ENCODE measurements at places on chromosomes 1 and 21.

DNA sequence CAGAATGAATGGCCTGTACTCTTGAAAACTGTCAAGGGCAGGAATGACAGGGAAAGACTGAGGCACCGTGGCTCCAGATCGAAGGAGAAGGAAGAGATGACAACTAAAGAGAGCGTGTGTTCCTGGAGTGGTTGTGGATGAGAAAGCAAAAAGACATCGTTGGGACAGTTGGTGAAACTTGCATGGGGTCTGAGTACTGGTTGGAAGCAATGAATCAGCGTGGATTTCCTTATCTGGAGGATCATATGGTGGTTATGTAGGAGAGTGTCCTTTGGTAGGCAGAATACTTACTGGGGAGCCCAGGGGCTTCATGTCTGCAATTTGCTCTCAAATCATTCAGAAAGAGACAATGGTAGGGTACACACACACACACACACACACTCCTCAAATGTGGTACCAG, 13.9 kb downstream of the LEMD1 start:
- DNase-seq = no peak

GRCh38 chr1:181033799-181034451, at the start of gene MR1:
TSS of gene MR1 (plus strand) at chr1:181033983. CDS start at chr1:181034008, 25 bp downstream.
- no peak for DNase-seq

DNA sequence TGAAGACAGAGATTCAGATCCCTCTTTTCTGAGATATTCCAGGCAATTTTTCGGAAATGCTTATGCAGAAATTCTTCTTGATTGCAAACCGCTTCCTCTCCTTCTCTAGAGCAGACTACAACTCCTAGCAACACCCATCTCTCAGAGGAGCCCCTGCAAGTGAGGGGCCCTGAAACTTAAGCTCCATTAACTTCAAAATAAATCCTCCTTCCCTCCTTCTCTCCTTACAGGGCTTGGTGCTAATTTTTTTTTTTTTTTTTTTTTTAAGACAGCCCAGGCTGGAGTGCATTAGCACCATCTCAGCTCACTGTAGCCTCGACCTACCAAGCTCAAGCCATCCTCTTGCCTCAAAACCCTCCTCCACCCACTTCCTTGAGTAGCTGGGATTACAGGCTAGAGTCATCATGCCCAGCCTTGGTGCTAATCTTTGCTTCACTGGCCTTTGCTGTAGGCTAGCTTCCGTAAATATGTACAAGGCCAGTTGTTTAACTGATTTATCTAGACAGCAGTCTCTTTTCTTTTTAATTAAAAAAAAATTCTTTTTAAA, 30.2 kb upstream of the SFPQ start:
- no peak for DNase-seq

GRCh38 chr1:209229494-209230061, 353.9 kb upstream of the CAMK1G start:
- DNase-seq = no peak

DNA sequence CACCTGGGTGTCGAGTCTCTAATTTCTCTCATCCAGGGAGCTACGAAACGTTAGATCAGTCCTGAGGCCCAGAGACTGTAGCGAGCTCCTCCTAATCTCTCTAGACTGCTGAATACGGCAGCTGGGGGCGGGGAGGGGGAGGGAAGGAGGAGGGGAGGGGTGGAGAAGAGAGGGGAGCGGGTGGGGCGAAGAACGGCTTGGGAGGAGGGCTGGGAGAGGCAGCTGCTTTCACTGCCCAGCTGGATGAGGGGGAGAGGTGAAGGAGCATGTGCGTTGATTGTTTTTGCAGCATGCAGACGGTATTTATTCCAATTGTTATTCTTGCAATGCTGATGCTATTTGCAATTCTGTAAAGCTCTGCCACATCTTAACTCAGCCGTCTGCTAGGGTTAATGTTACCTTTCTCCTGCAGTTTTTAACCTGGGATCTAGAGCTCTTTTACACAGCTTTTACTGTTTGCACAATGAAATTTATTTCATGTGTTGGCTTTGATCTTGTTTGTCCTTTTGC, 790 bp downstream of the DNAJC6 start:
- no peak for DNase-seq

- DNase-seq = no peak
Observed at GRCh38 chr21:45021428-45022347, 52.7 kb upstream of the ADARB1 start.

- DNase-seq = no peak
Observed at GRCh38 chr1:30290581-30290980, 432.8 kb downstream of the MATN1 start.

DNA sequence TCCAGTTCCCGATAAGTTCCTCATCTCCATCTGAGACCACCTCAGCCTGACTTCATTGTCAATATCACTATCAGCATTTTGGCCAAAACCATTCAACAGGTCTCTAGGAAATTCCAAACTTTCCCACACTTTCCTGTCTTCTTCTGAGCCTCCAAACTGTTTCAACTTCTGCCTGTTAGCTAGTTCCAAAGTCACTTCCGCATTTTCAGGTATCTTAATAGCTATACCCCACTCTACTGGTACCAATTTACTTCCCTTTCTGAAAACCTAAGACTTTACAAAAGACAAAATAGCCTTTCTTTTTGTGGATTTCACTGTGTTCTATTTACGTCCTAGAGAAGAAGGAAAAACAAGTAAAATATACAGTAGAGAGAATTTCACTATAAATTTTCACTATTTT, 147.0 kb upstream of the FMN2 start:
- no peak for DNase-seq

- no peak for DNase-seq
Observed at GRCh38 chr1:211616231-211616964, 37.4 kb upstream of the SLC30A1 start.

DNA sequence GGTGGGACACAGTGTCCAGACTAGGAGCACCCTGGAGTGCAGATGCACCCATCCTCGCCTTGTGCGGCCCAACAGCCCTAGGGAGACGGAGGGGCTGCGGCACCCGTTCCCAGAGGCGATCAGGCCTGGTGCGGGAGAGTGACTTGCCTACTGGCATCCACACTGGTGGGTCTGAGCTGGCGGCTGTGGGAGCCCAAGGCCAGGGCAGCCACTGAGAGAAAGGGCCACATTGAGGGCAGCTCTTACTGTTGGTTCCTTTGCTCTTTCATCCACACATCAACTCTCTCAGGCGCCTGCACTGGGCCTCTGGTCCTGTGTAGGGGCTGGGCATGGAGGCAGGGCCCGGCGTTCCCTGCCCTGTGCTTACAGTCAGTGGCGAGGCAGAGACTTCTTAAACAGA, 8.6 kb downstream of the PODN start:
- no peak for DNase-seq

- no peak for DNase-seq
Observed at GRCh38 chr1:241485554-241485992, 34.0 kb downstream of the FH start.

- no peak for DNase-seq
Observed at GRCh38 chr1:175591083-175591743, 152.2 kb downstream of the TNR start.

GRCh38 chr1:20209471-20209870, 23.2 kb upstream of the PLA2G2C start:
- no peak for DNase-seq

- no peak for DNase-seq
Observed at GRCh38 chr1:44621841-44622286, 52.4 kb downstream of the TMEM53 start.

DNA sequence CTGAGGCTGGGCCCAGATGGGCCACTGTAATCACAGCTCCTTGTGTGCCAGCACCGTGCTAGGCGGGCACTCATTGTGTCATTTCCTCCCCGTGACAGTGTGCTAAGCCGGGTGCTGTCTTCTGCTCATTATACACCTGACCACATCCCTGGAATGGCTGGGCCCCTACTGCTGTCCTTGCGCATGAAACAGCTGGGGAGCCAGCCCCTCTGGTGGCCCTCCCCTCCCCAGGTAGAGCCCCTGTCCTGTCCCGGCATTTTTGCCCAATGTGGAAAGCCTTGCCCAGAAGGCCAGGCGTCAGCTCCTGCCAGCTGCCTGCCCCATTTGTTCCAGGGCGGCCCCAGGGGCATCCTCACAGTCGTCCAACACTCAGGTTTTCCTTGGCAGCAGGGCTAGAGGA, 107.4 kb upstream of the CASZ1 start:
- DNase-seq = no peak

GRCh38 chr1:208431721-208432120, 187.5 kb upstream of the PLXNA2 start:
- DNase-seq = no peak

DNA sequence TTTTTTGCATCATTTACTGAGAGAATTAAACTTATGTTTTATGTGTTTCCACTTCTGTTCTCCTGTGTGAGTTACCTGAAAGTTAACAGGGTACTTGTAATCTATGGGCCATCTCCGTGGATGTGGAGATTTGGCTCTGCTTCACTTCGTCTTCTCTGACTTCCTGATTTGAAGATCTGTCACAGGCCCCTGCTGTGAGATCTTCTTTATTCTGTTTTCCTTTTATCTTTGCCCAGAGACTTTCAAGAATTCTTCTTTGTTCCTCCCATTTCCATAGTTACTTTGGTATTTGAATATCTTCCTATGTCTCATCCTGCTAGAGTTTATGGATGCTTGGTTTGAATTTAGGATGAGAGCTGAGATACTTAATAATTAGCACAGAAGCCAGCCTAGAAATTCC, 35.4 kb upstream of the PKN2 start:
- no peak for DNase-seq

DNA sequence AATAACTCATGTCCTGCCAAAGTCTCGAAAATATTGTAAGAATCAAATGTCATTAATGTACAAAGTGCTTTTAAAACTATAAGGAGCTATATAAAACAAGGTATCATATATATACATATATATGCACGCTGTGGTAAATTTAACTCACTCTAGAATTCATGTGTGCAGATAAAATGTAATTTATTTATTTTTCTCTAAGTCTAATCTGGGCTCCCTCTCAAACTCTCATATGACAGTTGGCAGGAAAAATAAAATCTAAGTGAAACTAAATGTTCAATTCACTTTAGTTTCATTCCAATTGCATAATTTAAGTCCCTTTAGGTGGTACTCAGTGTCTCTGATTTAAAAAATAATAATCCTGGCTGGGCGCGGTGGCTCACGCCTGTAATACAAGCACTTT, 372.0 kb upstream of the DAB1 start:
- DNase-seq = no peak

- no peak for DNase-seq
Observed at GRCh38 chr1:14334336-14335176, 263.9 kb upstream of the KAZN start.

DNA sequence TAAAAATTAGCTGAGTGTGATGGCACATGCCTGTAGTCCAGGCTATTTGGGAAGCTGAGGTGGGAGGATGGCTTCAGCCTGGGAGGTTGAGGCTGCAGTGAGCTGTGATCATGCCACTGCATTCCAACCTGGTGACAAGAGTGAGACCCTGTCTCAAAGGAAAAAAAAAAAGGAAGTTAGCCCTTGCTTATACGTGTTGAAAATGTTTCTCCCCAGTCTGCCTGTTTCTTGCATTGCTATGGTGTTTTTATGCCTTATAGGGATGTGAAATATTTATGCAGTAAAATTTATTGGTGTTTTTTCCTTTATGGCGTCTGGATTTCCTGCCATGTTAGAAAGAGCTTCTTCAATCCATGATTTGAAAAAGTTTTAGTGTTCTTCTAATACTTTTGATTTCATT, 3.6 kb upstream of the RERE start:
- DNase-seq = no peak

- no peak for DNase-seq
Observed at GRCh38 chr1:208232662-208233038, 11.5 kb downstream of the PLXNA2 start.

- DNase-seq = no peak
Observed at GRCh38 chr1:212685429-212685828, 14.2 kb downstream of the BATF3 start.

DNA sequence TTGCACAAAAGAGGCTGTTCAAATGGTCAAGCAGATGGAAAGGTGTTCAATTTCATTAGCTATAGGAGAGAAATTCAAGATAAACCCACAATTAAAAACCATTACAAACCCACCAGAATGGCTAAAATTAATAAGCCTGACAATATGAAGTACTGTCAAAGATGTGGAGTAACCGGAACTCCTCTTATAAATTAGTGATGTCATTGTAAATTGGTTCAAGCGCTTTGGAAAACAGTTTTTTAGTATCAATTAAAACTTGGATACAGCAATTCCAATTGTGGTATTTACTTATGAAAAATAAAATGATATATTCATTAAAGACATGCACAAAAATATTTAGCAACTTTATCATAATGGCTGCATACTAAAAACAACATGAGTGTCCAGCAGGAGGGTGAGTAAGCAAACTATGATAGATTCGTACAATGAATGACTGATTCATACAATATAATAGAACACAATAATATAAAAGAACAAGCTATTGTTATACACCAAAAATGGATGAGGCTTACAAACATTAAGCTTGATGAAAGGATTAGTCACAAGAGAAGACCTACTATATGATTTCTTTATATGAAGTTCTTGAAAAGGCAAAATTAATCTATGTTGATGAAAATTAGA, 38.4 kb upstream of the FGGY start:
- no peak for DNase-seq

DNA sequence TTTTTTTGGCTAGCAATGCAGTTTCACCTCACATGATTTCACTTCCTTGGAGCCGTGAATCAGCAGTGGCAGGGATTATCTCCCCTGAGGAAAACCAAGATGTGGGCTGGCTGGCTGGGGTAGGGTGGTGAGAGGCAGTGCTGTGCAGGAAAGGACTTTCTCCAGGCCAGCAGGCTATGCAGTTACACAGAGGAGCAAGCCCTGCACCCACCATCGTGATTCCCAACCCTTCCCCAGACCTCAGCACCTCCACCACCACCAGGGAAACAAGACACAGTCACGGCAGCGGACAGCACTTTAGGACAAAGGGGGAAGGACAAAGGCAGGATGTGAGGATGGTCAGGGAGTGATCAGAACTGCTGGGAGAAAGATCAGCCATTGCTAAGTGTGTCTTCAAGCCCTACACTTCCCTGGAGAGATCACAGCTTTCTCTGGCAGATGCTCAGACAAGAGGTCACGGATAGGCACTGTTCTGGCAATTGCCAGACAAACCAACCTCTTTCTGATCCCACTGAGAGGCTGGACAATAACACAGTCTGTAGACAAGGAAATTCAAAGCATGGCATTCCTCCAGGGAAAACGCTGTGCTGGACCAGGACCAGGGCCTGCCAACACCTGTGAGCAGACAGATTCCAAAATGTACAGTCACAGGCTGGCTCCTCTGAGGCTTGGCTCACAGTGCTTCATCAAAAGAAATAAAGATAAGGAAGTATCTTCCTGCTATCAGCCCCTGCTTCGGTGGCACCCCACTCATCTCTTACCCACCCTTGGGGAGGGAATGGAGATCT, 509.4 kb downstream of the SMYD3 start:
- DNase-seq = no peak

GRCh38 chr1:909861-910310, 13.8 kb upstream of the SAMD11 start:
- DNase-seq = no peak

GRCh38 chr1:244628789-244629188, 24.1 kb upstream of the DESI2 start:
- DNase-seq = no peak

- DNase-seq = no peak
Observed at GRCh38 chr1:2601721-2602303, 15.2 kb downstream of the PRXL2B start.

All from stimulated activated CD8-positive, alpha-beta memory T cell treated with anti-CD3 and anti-CD28 coated beads, Interleukin-12 subunit alpha, Interleukin-12 subunit beta, amount 100 ng/mL, for 4 hours (primary cell).